GM12878 (cell line): ENCODE measurements at places on chromosomes 4 and X.

GRCh38 chr4:147134536-147135210 lies 189.0 kb upstream of the TTC29 start:
- DNase-seq, result no peak

- DNase-seq, result no peak
These were observed 1.5 kb downstream of the SRPK3 start for GRCh38 chrX:153782313-153782712.

DNA sequence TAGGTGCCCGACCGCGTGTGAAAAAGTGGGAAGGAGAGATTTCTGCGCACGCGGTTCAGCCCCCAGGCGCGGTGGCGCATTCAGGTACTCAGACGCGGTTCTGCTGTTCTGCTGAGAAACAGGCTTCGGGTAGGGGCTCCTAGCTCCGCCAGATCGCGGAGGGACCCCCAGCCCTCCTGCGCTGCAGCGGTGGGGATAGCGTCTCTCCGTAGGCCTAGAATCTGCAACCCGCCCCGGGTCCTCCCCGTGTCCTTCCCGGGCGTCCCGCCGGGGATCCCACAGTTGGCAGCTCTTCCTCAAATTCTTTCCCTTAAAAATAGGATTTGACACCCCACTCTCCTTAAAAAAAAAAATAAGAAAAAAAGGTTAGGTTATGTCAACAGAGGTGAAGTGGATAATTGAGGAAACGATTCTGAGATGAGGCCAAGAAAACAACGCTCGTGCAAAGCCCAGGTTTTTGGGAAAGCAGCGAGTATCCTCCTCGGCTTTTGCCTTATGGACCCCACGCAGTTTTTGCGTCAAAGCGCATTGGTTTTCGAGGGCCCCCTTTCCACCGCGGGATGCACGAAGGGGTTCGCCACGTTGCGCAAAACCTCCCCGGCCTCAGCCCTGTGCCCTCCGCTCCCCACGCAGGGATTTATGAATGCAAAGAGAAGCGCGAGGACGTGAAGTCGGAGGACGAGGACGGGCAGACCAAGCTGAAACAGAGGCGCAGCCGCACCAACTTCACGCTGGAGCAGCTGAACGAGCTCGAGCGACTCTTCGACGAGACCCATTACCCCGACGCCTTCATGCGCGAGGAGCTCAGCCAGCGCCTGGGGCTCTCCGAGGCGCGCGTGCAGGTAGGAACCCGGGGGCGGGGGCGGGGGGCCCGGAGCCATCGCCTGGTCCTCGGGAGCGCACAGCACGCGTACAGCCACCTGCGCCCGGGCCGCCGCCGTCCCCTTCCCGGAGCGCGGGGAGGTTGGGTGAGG lies 3.7 kb downstream of the SHOX start:
- no peak for DNase-seq

DNA sequence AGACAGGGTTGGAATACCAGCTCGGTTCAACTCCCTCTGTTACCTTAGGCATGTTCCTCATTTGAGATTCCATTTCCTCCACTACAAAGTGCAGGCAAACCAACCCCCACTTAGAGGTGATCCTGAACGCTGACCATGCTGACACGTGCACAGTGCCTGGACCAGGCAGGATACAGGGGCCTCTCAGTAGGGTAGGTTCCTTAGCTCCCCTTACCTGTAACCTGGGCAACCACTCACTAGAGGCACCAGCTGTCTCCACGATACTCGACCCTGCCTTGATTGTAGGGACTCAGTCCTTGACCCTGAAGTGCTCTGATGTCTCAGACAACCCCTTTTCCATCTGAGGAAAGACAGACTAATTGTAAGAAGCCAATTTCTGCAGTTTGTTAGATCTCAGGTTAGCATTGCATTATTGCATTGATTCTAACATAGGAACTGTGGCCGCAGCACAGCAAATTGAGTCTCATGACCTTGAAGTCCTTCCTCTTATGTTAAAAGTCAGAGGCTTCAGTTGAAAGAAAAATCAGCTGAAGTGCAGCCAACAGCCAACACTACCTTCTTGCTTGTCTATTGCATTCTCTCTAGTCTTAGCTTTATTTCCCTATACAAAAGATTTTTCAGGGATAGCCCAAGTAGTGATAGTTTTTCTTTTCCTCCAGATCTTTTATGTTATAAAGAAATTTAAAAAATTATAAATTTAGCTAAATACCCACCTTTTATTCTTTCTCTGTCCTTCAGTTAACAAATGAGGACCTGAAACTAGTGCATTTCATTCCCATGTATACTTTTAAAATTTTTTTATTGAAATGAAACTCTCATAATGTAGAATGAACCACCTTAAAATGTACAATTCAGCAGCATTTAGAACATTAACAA lies 11.2 kb upstream of the C1QTNF7 start:
- no peak for DNase-seq

DNA sequence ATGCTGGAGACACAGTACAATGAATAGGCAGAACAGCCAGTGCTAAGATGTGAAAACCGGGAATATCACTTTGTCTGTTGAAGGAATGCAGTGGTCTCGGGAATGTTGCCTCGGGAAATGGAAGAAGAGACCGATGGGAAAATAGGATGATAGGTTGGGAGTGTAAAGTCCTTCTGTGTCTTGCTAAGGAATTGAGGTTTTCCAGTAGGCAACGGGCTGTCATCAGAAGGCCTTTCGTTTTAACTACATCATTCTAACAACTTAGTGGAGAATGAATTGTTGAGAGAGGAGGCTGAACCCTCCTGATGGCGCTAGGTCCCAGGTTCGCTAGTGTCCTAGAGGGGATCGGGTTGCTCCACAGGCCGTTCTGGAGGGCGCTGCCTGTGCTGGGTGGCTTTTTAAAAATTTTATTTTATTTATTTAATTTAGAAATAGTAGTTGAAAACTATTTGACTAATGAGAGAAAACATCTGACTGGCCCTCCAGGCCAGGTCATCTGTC lies 730 bp downstream of the VBP1 start:
- DNase-seq, result peak; percentile 3
